CD4-positive, alpha-beta memory T cell (primary cell): ENCODE measurements at places on chromosomes 5 and 9.

DNA sequence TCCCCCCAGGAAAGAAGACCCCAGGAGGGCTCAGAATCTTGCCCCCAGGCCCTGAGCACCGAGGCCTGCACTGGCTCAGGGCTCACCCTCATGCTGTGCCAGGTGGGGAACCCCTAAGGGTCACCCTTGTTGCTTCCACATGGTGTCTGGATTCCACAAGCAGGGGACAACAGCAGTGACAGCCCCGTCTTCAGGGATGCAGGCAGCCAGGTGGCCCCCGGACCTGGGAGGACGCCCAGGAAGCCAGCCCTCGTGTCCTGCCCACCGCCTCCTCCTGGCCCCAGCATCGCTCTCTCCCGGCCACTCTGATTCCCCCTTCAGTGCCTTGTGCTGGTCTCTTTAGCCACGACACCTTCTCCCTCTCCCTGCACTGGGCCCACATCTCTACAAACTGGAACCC is 60.0 kb upstream of the SARDH start:
- DNase-seq, result no peak

DNA sequence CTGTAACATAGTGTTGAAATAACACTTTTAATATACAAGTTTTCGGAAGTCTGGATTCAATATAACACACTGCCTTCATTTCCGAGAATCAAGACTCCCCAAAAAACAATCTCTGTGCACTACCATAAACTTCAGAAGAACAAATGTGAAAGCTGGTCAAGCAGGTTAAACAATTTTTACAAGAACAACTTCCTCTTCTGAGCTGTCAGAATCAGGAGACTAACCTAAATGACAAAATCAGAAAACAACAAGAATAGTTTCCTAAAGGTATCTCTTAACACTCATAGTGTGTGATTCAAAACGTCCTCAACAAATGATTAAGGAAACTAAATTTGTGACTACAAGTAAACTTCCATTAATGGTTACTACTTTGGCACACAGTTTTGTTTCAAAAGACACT is 11.6 kb downstream of the C9orf72 start:
- DNase-seq, result no peak

DNA sequence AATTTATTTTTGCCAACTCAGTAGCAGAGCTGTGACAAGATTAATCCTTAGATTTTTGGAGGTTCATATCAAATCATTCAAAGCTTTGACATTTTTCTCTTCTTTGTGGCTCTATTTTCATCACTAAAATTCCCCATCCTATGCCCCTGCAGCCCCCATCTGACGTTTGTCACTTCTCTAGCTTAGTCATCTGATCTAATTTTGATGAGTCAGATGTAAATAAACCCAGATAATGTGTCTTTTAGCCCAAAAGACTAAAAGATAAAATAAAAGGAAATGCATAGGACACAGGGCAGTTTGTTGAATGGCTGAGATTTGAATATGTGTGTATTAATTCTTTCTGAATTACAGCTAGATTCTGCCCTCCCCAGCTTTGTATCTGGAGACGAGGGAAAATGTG is 897 bp upstream of the HSPB3 start:
- DNase-seq, result no peak

DNA sequence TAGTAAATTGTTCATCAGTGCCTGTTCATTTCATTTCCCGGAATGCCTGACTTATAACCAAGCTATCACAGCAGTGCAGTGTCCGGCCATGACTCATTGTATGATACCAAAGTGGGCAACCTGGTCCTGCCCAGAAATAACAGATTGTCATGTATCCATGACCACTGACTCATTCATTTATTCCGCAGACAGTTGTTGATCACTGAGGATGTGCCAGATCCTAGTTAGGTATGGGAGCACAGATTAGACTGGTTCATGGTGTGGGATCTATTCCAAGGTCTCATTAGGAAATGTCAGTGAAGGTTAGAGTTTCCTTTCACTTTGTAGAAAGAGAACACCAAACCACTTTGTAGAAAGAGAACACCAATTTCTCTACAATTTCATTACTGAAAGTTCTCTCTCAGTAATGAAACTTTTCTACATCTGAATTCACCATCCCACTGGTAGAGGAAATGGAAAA is 8.7 kb downstream of the NREP start:
- DNase-seq, result no peak

DNA sequence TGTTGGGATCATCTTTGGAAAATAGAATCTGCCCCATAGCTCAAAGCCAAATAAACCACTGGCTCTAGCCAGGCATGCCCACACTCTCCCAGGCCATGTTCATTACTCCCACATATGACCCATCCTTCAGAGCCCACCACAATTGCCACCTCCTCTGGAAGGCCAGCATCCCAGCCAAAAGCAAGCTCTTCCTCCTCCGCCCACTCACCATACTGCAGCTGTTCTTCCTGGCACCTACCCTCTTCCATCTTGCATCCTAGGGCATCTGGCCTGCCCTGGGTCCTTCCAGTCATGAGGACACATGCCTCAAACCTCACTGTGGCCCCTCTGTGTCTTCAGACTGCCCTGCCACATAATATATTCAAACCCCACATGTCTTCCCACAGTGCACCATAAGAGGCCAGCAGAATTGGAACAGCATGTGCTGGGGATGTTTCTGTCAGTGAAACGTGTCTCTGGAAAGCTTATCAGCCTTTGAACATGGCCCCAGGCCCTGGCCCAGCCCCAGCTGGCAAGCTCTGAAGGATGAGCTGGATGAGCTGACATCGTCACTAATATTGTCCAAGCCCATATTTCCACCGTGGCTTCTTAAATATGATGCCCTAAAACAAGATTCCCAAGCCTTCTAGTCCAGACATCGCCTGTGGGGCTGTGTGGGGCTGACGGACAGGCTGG is 230.8 kb downstream of the AGTPBP1 start:
- DNase-seq, result no peak

GRCh38 chr5:99070822-99071221 is 142.0 kb upstream of the CHD1 start:
- no peak for DNase-seq

DNA sequence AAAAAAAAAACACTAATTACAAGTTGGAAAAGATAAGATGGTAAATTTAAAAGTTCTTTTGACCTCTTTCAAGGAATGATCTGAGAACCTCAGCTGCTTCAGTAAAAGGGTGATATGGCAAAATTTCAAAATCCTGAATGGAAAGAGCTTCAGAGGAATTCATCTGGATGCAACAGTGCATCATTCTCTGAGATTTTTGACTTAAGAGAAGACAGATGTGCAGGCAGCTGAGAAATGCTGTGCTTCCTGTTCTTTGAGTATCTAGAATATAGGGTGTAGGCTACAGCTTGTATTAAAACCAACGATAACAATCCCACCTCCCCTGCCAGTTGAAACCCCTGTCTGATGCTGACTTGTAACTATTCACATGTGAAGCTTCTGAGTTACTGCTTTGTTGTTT is 6.2 kb downstream of the FRMPD1 start:
- no peak for DNase-seq

DNA sequence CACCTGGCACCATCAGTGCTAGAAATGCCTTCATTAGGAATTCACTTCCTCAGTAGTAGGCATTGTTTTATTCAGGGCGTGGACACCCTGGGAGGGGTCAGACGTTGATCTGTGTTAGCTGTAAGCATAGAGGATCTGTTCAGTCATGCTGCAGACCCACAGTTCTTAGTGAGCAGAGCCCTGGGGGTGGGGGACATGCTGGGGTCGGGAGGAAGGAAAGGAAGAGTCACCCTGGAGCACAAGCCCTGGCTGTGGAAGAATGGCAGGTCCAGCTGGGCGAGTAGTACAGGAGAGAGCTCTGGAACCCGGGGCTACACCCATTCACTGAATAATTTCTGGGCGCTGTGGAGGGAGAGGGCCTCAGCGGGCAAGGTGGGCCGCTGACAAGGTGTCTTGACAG is 172.5 kb downstream of the FSTL4 start:
- no peak for DNase-seq

DNA sequence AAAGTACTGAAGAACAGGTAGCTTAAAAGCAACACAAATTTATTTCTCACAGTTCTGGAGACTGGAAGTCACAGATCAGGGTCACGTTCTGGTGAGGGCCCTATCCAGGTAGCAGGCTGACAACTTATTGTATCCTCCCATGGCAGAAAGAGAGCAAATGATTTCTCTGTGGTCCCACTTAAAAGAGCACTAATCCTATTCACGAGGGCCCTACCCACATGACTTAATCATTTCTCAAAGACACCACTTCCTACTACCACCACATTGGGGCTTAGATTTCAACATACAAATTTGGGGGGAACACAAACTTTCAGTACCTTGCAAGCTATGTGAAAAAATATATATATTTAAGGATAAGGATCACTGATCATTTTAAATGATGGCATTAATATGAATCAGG is 75.8 kb upstream of the PPP1R2B start:
- DNase-seq, result no peak

DNA sequence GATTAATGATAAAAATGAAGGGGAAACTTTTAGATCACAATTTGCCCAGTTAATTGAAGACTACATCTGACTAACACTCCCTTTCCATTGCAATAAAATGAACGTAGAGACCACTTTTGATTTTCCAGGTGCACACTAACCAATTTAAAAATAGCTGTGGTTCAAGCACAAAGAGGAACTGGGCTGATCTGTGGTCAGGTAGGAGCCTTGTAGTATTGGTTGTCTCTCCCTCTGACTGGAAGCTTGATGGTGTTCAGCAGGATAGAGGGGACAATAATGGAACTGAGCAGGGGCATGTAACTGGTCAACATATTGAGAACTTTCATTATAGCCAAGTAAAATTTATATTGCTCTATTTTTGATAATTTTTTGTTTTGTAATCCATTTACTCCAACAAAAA is 886.8 kb upstream of the SEMA6A start:
- no peak for DNase-seq

DNA sequence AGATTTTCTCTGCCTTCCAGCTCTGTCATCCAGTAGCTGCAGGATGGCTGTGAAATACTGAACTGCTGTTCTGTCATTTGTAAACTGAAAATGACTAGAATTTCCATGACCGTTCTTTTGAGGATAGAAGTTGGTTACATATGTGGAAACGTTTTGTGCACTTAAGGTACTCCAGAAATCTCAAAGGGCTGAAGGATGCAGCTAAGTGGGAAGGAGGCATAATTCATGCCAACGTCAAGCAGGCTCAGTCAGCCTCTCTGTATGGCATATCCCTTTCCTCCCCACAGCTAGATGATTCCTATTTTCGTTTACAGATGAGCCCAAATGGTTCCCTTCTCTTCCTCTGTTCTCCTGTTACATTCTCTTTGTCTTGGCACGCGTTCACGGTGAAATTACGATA is 257.6 kb downstream of the FBXL7 start:
- no peak for DNase-seq

GRCh38 chr5:159031513-159031912 is 68.2 kb downstream of the EBF1 start:
- DNase-seq, result no peak

GRCh38 chr9:114588210-114588609 is 641 bp downstream of the ATP6V1G1 start:
- DNase-seq, result no peak

GRCh38 chr5:174044466-174045254 is 846 bp upstream of the NSG2 start:
- DNase-seq, result no peak

DNA sequence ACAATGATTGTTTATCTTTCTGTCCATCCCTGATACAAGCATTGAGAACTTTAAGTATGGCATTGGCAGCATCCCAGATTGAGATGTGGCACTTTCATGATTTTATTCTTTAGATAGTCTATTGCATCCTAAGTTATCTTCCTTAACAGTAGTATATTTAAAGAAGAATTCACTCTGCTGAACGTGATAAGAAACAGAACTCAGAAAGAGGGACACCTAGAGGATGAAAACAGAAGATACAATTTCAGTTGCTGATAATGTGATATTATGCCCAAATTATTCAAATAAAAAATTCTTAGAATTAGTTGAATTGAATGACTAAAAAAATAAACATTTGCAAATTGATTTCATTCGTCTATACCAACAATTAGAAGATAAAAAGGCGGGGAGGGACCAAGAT is 218.1 kb upstream of the DMRTA1 start:
- no peak for DNase-seq

DNA sequence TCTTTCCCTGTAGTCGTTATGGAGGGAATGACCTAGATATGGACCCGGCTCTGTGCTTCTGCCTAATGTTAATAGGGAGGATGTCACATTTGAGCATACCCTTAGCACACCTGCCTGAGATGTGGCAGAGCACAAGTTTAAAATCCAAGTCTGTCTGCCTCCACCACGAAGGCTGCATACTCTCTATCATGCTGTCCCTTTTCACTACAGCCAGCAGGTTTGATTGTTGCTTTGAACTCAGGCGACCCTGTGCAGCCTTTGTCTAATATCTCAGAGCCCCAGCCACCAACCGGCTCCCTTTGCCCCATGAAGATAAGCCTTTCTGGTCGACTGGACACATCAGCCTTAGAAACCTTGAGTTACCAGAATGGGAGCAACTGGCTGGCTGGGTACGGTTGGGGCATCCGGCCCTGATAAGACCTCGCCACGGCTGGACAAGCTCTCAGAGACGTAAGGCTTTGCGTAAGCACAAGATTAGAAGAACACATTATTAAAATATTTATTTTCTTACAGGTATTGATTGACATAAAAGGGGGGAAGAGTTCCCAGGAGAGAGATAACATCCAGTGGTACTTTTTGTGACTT is 222.0 kb upstream of the TRIM32 start:
- no peak for DNase-seq

DNA sequence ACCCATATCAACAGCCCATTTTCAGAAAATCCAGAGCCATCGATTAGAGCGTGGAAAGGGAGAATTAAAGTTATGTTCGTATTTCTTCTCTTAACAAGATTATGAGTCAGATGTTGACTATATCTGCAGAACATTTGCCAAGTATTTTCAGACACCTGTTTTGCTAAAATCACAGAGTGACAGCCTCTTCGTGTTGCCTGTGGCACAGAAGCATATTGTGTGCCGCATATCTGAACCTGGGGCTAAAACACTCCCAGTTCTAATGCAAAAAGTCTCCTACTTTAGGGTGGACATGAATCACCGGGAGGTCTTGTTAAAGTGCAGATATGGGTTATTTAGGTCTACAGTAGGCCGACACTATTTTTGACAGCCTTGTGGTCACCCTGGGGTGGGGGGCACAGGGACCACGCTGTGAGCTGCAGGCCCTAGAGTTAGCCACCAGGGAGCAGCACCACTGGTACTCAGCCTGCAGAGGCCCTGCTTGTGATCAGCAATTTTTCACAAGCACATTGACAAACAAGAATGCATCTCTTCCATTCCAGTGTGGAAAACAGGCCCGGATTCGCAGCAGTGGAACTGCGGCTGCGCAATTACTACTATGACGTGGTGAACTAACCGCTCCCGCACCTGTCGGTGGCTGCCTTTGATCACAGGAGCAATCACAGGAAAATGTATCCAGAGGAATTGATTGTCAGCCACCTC is 93.5 kb downstream of the SYK start:
- no peak for DNase-seq

DNA sequence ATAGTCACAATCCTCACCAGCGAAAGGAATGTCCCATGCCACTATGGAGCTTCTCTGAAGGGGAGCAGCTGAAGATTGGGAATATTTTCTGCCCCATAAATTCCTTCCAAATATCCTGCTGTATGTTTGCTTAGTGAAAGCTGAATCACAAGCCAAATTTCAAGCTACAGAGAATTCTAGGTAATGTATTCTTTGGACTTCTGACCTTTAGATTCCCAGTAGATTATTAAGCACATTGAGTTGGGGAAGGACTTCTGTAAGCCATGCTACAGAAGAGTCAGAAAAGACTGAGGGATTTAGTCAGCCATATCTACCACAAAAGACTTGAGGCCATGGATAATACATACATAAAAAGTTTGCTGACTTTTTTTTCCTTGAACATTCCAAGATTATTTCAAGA is 1342.0 kb upstream of the NUDT12 start:
- DNase-seq, result no peak
